ENCODE measurements at places on chromosomes 3 and 15.

DNA sequence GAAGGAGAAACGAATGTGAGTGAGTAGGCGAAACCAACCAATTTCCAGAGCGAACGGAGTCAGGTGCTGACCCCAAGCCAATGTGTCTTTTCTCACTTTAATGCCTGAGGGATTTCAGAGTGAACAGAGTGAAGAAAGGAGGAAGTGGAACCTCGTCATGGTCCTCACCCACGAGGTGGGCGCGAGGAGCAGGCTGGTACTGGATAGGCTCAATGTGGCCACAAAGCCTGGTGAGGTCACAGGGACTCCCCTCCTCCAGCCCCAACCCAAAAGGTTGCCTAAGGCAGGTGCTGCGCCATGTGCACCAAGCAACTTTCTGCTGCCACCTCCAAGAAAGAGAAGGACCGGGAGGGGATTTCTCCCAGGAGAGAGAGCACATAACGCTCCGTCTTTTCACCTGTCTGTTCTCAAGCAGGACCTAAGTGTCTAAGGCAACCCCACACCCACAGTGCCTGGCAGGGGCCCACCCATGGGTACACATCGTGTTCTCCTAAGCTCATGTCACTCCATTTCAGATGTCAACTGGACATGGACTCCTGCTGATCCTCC, 3.8 kb downstream of the NRROS start:
- DNase-seq: no peak

DNA sequence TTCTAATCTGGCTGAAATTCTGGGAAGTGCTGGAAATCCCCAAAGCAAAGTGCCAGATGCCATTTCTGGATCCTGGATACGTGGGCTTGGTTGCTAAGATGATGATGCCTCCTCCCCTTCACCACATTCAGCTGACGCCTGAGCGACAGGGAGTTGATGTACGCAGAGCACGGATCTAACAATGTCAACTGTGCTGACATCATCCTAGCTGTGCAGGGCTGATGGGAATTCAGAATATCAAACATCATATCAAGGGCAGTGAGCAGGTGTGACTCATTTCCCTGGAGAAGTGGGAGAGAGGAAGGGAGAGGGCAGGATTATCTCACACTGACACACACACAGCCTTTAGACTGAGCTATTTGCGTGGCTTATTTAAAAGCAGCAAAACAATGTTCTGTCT, 92.6 kb upstream of the ZBTB20 start:
- DNase-seq: no peak

DNA sequence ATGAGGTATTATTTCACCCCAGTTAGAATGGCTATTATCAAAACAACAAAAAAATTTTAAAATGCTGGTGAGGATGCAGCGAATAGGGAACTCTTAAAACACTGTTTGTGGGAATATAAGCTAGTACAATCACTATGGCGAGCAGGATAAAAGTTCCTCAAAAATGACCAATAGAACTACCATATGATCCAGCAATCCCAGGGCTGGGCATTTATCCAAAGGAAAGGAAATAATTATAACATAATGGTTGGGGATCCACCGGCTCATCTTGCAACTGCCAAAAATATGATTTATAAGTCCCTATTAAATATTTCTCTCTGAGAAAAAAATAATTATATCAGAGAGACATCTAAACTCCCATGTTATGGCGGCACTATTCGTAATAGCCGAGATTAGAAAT, 127.6 kb upstream of the MME start:
- no peak for DNase-seq

DNA sequence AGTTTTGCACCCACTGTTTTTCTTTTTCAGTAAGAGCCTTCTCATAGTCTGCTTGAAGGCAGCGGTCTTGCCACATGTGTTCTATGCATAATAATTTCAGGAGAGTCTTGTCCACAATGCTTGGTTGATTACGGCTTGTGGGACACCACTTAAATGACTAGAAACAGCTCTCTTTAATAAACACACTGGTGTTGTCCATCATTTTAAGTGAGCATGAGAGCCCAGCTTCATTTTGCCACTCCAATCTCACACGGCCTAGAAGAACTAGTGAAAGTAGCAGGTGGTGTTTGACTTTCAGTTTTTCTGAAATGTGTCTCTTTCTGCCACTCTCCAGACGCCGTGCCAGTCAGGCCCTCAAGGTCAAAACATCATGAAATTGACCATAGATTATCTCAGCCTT, 292.1 kb downstream of the LPP start:
- no peak for DNase-seq

DNA sequence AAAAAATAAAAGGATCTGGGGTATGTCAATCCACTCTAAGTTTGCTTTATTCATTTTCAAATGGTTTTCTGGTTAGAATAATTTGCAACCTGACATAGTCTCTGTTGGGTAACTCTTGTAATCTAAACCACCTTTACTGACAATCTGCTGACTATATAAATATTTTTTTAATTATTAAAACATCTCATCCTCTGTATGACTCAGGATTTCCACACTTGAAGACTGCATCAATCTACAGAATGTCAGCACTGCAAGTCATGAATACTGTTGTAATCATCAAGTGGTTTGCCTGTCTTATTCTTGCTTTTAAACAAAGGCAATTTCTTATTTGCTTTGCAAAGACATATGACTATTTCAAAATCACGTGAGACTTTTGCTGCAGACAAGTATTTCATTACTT, 42.1 kb downstream of the VGLL3 start:
- no peak for DNase-seq

GRCh38 chr15:64111679-64112050, 15.9 kb downstream of the SNX1 start:
- DNase-seq: no peak

GRCh38 chr3:127867986-127868385, 45.7 kb upstream of the MGLL start:
- no peak for DNase-seq

- no peak for DNase-seq
These were observed 6.7 kb downstream of the SUMF1 start for GRCh38 chr3:4460334-4460733.

GRCh38 chr3:4596612-4597011, 103.5 kb downstream of the ITPR1 start:
- no peak for DNase-seq

- DNase-seq: no peak
These were observed 266.4 kb upstream of the CDIN1 start for GRCh38 chr15:36313021-36313420.

DNA sequence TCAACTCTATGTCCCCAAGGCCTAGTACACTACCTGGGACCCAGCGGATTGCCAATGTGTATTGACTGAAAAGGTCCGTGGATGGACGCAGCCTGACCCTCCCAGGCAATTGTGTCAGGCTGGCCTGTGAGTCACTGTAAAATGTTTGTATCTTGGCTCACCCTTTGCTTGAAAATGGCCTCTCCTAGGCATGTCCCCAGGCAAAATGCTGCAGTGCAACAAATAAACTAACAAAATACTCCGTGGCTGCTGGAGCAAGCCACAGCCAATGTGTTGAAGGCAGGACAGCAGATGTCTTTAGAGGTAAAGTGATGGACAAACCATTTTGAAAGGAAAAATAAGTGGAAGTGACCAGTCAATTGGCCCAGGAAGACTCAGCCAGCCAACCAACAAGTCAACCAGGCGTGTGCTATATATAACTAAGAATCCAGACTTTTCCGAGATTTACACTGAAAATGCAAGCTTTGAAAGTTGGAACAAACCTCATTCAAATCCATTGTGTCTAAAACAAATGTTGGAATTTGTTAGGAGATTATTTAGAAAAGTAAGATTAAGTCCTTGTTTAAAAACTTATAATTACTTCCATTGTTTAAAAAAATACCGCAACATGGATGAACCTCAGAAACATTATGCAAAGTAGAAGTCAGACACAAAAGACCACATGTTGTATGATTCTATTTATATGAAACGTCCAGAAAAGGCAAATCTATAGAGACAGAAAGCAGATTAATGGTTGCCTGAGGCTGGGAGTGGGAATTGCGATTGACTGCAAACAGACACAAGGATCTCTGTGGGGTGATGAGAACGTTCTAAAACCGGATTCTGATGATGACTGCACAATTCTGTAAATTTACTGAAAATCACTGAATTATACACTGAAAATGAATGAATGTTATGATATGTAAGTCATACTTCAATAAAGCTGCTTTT, 191.2 kb downstream of the TLE3 start:
- no peak for DNase-seq

- DNase-seq: no peak
These were observed 562.7 kb downstream of the TUSC7 start for GRCh38 chr3:117272274-117272673.

DNA sequence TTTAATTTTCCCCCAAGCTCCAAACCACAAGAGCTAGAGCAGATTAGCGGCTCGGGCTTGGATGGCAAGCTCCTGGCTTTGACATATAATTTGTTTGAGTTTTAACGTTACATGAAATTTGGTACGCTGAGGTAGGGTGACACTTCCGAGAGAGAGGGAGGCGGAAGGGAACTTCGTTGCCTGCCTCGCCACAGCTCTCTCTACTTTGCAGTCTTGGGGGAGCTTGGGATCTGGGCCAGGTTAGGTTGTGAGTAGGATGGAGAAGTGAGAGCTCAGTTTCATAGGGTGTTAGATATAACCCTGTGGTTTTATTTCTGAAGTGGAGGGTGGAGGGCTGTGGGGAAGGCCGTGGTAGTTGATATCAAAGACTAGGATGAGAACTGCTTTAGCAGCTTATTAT, 39.7 kb downstream of the LRTM1 start:
- DNase-seq: no peak

GRCh38 chr3:13289771-13290285, 130.3 kb downstream of the NUP210 start:
- no peak for DNase-seq

GRCh38 chr3:31232055-31233025, 300.4 kb upstream of the STT3B start:
- DNase-seq: no peak

DNA sequence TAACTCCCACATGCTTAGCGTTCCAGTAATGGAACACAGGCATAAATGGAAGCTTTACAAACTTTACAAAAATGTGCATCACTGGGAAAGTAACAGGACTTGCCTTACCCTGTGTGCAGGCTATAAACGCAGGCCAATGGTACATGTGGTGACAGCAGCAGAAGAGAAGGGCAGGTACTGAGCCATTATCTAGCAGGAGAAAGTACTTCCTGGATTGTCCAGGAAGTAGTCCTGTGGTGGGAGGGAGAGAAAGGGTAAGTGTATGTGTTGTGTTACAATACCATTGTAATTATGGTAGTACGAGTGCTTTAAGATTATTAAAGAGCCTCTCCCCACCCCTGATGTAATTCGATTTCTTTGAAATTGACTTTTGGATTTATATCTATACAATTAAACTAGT, 5.3 kb downstream of the ATP1B3 start:
- DNase-seq: no peak

DNA sequence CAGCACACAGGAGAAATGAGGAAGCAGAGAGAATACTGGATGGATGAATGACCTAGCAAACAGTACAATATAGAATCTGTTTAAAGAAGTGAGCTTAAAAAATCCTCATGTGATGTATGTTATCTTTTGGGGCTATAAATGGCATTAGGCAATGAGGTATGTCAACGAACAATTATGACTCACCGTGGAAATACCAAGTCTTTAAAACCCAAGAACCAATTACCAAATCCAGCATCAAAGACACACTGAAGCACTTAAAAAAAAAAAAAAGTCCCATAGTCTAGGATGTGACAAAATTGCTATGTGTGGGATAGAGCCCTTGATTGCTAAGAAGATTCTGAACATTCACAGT, 36.3 kb upstream of the HERC1 start:
- no peak for DNase-seq

GRCh38 chr15:92107510-92107909, 254.0 kb downstream of the SLCO3A1 start:
- DNase-seq: no peak

DNA sequence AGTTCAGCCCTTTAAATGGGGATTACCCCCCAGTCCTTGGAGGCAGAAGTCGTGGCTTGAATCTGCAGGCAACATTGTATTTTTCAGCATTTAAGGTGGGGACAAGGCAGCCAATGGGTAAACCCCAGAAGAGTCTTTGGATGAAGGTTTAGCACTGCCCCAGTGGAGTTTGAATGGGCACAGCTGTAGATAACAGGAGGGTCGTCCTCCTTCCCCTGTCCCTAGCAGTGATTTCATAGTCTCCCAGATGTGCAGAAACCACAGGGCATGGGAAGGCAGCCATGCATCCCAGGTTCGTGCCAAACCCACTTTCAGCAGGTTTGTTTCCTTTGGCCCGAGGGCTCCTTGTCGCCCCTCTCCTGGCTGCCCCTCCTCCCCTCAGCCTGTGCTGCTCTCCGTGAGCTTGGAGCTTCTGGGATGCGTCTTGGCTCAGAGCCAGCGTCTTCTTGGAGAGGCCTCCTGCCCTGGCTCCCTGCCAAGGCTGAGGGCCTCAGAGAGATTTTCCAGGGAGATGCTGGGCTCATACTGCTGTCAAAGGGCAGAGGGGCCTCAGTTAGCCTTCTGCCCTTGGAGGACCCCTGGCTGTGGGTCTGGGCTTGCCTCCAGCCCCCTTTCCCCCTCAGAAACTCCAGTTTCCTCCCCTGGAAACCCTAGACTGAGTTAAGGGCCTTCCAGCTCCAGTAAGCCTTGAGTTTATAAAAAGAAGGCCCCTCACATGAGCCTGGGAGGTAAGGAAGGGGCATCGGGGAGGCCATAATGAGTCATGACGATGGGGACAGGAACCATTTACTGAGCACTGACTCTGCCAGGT, 48.9 kb upstream of the POLG start:
- DNase-seq: no peak

DNA sequence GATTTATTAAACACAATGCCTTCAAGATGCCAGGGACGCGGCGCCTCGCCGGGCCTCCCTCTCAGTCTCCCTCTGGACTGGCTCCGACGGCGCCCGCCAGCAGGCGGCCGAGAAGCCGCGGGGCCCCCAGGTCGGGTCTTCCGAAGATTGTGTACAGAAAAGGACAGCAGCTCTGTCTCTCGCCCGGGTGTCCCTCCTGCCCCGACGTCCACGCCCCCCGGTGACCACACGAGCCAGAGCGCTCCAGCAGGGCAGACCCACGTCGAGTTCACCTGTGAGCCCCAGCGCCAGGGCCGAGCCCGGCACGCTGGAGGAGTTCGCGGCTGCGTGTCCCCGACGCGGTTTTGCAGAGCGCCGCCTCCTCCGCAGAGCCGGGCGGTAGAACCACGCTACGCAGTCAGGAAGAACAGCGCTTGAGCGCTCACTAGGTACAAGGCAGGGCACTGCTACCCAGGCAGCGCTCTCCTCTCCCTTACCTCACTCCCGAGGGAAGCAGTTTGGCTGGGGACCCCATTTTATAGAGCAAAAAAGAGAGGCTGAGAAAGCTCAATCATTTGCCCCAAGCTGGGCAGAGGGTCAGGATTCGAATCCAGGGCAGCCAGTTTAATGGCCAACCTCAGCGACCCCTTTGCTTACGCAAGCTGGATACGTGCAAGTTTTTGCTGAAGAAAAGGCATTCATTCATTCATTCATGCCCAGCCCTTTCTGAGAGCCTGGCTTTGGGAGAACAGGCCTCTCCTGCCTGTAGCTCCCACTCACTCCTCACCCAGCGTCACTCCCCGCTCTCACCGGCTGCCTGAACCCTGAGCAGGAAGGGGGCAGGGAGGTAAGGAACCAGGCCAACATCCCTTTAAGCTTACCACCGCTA, 3.0 kb upstream of the TLE3 start:
- DNase-seq: no peak

Measured in stimulated activated CD8-positive, alpha-beta memory T cell treated with anti-CD3 and anti-CD28 coated beads, Interleukin-4, amount 100 ng/mL, for 1 hour (primary cell).